ENCODE measurements at places on chromosomes 13 and 19. TPM values are rescaled to one million over a fixed set of nuclear protein-coding genes. Genes with fewer than 3 reads are reported as not detected.

The PRRG2 gene
- 0.64 TPM for total RNA-seq

The OR7C1 gene
- not detected for total RNA-seq

The ERICH4 gene
- not detected for total RNA-seq

The KLF1 gene
- total RNA-seq: 0.10 TPM

The ZNF317 gene
- total RNA-seq: 39.3 TPM

The EDNRB gene
- total RNA-seq: 0.18 TPM

DNA sequence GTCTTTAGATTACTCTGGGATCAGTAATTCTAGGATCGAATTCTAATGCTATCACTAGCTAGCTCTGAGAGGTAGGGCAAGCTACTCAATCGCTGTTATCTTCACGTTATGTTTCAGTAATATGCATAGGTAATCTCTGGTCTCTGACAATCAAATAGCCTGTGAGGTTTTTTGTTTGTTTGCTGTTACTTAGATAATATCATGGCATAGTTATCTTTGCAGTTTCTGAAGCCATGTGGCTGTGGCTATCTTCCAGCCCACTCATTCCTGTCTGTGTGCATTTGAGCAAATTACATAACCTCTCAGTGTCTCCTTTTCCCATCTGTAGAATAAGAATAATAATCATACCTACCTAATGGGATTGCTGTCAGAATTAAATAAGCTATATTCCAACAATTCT, 330.2 kb downstream of the PCDH9 start:
- no peak for DNase-seq

GRCh38 chr19:1080360-1081161, 13.6 kb downstream of the ARHGAP45 start:
- DNase-seq: no peak

- no peak for DNase-seq
These were observed 18.6 kb upstream of the RASA3 start for GRCh38 chr13:114151031-114151430.

- no peak for DNase-seq
These were observed 32.9 kb downstream of the ZIC5 start for GRCh38 chr13:99938635-99939034.

DNA sequence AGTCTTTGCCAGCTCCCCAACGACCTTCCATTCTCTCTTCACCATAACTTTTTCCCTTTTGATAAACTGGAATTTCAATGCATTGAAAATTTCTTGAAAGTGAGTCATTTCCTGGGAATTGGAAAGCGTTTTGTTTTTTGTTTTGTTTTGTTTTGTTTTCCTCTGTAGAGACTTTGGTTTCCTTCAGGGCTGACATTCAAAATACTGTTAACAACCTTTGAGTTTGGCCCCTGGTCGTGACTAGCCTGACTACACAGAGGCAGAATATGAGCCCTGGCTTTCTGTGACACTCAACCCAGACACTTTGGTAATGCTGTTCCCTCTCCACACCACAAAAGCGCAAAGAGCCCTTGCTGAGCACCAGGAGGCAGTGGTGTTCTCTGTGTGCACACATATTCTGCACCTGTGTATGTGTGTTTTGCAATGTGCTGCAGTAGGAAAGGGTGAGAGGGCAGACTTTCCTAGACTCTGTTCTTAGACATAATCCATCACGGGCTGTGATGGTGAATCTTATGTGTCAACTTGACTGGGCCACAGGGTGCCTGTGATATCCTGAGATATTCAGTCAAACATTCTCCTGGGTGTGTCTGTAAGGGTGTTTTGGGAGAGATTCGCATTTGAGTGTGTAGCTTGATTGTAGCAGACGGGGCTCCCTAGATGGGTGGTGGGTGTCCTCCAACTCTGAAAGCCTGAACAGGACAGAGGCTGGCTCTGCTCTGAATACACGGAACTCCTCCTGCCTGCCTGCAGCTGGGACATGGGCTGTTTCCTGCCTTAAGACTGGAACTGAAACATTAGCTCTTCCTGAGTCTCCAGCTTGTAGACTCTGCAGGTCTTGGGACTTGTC, 29.5 kb upstream of the ANKRD10 start:
- peak; percentile 38 for DNase-seq

DNA sequence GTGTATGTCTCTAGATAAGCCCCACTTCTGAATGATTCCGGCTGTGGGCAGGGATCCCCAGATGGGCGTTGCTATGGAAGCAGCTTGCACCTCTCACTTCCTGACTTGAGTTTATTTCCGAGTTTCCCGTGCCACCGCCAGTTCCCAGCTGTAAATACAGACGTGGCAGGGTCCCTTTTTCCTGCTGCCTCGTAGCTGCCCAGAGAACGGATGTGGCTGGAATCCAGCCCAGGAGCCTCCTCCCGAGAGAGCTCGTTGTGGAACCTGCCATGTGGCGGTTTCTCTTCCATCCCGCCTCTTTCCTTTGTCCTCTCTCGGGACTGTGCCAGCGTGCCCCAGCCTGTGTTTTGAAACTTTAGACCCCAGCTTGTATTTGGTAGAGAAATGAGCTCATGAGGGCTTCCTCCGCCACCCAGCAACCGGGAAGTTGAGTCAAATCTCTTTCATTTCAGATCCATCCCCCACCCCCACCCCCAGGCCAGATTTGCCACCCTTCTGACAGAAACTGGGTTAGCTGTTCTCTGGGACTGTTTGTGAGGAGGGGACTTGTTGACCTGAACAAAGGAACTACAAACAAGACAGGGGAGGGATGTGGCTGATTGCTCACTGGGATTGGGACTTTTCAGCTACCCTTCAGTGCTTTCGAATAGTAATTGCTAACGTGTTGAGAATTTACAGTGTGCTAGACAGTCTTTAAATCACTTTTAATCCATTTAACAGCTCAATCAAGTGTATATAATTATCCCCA, 96.6 kb downstream of the SIPA1L3 start:
- no peak for DNase-seq

DNA sequence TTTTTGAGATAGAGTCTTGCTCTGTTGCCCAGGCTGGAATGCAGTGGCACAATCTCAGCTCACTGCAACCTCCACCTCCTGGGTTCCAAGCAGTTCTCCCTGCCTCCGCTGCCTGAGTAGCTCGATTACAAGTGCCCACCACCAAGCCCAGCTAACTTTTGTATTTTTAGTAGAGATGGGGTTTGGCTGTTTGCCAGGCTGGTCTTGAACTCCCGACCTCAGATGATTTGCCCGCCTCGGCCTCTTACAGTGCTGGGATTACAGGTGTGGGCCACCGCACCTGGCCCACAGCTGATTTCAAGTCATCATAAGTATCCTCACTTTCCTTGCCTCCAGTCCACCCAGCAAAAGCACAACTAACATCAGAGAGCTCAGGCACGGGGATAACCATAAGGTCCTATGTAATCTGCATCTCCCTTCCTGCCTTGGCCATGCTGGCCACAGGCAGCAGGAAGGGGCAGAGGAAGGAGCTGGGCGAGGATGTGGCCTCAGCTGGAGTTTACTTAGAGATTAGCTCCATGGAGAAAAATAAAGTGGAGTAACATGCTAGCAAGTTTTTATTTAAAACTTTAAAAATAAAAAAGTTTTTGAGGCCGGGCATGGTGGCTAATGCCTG, 22.9 kb upstream of the ADGRE1 start:
- DNase-seq: no peak

GRCh38 chr13:22451327-22451741, 729.4 kb upstream of the SGCG start:
- no peak for DNase-seq

- no peak for DNase-seq
These were observed 45.5 kb upstream of the C13orf46 start for GRCh38 chr13:114019367-114019766.
